ENCODE measurements at places on chromosomes 7 and 10.

GRCh38 chr7:103123529-103123928, 25.4 kb downstream of the NAPEPLD start:
- DNase-seq, result no peak

- DNase-seq, result no peak
Observed at GRCh38 chr10:99815621-99816020, 33.2 kb downstream of the ABCC2 start.

- no peak for DNase-seq
Observed at GRCh38 chr7:12518920-12519681, 51.4 kb upstream of the SCIN start.

- DNase-seq, result no peak
Observed at GRCh38 chr7:28900311-28900710, 57.8 kb downstream of the TRIL start.

DNA sequence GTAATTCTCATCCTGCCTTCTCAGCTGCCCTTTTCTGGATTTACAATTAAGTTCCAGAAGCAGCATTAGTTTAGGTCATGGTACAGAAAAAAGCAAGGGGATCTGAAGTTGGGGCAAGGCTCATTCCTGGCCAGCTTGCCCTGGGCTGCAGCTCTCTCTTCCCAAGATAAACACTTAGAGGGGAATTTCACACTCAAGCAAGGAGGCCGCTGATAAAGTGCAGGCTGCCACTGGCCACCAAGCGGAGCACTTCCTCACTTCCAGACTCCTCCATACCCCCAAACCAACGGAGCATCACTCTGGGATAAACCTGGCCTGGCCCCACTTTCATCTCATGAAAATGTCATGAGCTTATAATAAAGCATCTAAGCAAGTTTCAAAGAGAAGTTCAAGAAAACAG, 445.5 kb upstream of the MKI67 start:
- DNase-seq, result no peak

DNA sequence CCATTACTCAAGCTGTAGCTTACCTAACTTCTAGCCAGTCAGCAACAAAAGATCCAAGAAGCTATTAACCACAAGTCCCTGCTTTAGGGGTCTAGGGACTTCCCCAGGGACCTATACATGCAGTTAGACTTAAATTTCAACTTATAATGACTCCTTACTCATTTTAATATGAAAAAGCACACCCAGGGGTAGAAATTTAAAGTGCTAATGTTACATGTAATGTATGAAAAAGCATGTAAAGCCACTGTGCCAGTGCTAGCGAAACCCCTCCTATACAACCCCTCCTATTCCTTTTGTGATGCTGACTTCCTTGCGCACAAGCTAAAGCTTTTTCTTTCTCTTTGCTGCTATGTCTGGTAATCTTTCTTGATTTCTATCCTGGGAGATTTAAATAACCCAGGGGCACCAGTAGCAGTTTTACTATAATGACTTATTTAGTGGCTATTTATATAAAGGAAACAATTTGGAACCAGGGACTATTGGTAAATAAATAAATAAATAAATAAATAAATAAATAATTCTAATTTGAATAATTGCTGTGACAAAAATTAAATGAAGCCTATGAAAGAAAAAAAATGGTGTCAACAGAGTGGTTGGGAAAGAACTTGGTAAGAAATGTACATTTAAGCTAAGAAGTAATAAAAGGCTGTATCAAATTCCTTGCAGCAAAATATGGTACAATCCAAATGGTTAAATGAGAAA, 110.5 kb upstream of the MAGI2 start:
- DNase-seq, result no peak

DNA sequence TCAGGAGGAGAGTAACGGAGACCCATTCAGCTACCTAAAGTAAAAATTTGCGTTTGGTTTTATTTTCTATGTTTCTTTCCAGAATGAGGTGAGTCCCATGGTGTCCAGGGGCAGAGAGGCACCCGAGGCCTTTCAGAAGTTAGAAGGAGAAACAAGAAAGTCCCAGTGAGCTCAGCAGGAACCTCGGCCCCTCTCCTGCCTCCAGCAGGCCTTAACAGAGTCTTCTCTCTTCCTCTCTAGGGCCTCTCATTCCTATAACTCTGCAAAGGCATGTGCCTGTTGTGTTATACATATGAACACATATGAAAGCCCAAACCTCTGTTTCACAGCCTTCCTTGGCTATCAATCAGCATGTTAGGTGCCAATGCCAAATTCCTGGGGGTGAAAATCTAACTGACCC, 20.8 kb upstream of the IKZF1 start:
- no peak for DNase-seq

DNA sequence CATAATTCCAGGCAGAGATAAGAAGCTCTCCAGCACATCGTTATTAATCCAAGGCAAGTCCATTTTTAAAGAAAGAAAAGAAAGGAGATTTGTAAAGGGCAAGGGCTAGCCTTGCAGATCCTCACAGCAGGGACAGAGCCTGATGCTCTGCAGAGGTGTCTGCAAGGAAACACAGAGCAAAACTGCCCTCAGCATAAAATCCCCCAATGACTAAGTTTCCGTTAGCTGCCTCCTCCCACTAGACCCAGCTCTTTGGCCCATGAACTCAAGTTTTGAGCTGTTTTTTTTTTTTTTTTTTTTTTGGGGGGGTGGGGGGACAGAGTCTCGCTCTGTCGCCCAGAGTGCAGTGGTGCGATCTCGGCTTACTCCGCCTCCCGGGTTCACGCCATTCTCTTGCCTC, 300.7 kb downstream of the MTERF1 start:
- DNase-seq, result no peak

DNA sequence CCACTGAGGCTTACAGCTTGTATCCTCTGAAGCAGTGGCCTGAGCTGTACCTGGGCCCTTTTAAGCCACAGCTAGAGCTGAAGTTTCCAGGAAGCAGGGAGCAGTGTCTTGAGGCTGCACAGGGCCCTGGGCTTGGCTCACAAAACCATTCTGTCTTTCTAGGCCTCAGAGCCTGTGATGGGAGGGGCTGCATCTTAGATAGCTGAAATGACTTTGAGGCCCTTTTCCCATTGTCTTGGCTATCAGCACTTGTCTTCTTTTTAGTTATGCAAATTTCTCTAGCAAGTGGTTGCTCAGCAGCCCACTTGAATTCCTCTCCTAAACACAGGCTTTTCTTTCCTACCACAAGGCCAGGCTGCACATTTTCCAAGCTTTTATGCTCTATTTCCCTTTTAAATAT, 864.2 kb downstream of the REEP3 start:
- DNase-seq, result no peak

DNA sequence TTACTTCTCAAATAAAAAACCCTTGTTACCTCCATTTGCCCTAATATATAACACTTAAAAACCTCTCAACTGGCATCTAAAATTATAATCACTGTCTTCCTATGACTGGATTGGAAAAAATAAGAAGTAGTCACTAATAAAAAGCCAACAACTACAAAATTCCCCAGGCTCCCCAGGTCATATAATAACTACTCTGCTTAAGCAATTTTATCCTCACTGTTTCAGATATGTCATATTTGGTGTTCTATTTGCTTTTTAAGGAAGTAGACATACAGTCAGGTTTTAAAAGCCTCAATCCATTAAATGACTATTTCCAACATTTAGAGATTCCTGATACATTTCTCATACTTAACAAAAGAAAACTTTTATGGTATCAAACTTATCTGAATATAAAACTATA, 2.4 kb downstream of the H2AZ2 start:
- no peak for DNase-seq

- no peak for DNase-seq
Observed at GRCh38 chr7:3065724-3066143, 22.1 kb upstream of the CARD11 start.

- DNase-seq, result no peak
Observed at GRCh38 chr10:26665080-26666048, 32.1 kb upstream of the PDSS1 start.

DNA sequence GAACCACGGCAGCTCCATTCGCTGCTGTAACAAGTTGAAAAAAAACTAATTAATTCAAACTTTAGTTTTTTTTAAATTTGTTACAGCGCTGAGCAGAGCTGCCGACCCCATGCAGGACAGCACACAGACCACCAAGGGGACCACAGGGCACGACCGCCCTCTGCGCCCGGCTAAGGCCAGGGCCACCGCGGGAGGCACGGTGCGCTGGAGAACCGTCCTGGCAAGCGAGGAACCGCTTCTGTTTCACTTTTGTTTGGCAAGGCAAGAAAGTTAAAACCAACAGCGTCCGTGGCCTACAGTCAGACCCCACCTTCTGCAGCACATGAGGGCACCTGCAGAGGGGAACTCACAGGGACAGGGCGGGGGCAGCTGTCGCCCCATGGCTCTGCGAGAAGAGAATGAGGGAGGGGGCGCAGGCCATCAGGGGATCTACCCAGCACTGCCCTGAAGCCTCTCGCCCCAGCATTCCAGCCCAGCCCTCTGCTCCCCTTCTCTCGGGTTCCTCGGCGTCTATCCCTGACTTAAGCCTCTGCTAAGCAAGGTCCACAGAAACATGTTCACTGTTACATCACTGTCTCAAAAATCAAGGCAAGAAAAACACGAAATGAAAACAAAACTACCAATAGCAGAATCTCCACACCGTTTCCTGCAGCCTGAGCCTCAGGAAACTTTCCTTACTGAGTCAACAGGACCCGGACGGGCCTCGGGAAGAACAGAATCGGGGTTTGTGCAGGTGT, 204.4 kb downstream of the DIP2C start:
- DNase-seq, result no peak

- no peak for DNase-seq
Observed at GRCh38 chr7:91293136-91293535, 28.9 kb downstream of the FZD1 start.

DNA sequence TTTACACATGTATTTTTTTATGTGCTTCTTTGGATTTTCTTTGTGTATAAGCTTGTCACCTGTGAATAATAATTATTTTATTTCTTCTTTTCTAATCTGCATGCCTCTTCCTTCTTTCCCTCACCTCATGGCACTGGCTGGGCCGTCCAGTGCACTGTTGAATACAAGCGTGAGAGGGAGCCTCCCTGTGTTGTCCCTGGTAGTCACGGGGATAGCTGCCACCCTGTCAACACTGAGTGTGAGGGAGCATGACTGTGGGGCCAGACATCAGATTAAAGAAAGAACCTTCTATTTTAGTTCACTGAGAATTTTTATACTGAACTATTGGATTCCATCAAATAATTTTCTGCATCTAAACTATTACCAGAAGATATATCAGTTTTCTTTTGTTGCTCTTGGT, 187.9 kb downstream of the CDC14C start:
- DNase-seq, result no peak

Data from frontal cortex (tissue), 4 donors.